ENCODE measurements at places on chromosomes 7 and 10.

- DNase-seq: no peak
Measured at GRCh38 chr7:92769394-92769699, 67.0 kb downstream of the CDK6 start.

- no peak for DNase-seq
Measured at GRCh38 chr7:141161550-141162535, 88.0 kb downstream of the TMEM178B start.

GRCh38 chr10:131897297-131897899 lies 3.4 kb upstream of the PPP2R2D start:
- no peak for DNase-seq

DNA sequence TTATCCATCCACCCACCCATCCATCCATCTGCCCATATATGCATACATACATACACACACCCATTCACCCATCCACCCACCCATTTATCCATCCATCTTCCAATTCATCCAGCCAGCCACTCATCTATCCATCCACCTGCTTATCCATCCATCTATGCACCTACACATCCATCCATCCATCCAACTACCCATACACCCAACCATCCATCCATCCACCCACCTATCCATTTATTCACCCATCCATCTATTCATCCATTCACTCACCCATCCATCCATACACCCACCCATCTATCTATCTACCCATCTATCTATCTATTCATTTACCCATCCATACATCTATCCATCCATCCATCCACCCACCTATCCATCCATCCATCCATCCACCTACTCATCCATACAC lies 17.3 kb downstream of the TMEM72 start:
- DNase-seq: no peak

DNA sequence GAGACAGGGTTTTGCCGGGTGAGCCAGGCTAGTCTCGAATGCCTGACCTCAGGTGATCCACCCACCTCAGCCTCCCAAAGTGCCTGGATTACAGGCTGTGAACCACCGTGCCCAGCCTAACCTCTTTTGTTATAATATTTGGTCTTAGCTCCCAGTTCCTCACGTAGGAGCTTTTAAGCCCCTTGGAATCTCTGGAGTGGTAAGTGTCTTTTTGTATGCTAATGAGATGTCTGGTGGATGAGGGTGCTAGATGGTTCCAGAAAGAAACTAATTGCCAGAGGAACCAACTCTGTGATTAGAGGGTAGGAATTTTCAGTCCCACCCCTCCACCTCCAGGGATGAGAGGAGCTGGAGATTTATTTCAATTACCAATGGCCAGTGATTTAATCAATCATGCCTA lies 5.3 kb upstream of the ARPC1A start:
- DNase-seq: no peak

DNA sequence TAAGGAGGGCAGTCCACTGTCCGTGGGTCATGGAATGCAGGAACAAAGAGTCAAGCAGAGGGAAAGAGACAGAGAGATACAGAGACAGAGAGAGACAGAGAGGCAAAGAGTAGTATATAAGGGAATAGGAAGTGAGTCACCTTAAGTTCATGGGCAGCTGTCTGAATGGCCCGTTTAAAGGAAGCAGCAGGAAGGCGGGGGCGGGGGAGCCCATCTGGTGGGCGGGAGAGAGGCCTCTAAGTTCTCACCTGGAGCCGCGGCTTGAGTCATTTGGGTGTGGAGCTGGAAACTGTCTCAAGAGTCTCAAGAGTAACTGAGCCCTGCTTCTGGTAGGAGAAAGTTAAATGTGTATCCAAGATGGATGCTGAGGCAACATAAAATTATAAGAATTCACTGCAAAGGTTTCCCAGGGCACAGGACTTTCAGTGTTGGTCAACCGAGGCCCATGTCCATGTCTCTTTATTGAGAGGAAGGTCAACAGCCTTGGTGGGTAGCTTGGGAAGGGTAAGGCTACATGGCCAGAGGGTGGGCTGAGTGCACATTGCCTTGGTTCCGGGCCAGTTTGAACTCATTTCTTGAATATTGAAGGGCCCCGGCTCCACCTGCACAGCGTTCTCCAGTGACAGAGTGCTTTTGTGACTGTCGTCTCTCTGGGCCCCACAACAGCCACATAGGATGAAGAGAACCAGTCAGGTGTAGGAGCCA lies 85.5 kb upstream of the CACUL1 start:
- DNase-seq: no peak

DNA sequence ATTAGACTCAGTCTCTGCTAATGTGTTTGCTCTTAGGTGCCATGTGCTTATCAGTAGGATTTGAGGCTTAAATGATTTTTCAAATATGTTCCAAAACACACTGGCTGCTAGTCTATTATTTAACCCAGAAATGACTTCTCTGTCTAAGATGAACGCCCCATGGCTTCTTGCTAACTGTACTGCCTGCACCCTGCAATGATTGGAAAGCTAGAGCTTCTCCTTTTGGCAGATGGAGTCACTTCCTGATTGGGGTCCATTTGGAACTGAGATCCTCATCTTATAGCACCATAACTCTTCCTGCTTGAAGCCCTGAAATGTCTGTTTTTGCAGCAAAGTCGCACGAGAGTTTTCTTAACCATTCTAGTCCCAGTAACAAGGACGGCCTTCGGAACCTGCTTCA lies 186.5 kb upstream of the ADO start:
- no peak for DNase-seq

GRCh38 chr7:46446151-46446550 lies 525.1 kb upstream of the IGFBP3 start:
- no peak for DNase-seq

DNA sequence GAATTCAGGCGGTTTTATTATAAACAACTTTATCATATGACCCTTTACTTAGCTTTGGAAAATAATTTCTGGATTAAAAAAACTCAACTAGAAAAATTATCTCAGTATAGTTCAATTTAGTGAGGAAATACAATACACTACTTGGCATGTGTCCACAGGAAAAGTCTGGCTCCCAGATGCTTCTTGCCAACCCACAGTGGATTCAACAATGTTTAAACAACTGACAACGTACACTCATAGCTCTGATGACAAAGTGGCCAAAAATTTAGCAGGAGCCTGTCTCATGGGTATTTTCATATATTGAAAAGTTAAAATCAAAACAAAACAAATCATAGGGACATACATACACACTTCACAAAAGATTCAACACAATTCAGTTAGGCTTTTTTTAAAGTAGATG lies 158.8 kb downstream of the SKAP2 start:
- DNase-seq: no peak

GRCh38 chr7:73978661-73979563 lies 49.1 kb upstream of the ELN start:
- no peak for DNase-seq

- DNase-seq: no peak
Measured at GRCh38 chr7:100077205-100077604, 4.3 kb downstream of the ZNF3 start.

- no peak for DNase-seq
Measured at GRCh38 chr10:33341637-33342036, 7.2 kb upstream of the NRP1 start.

GRCh38 chr10:75335191-75335590 lies 66.4 kb downstream of the ZNF503 start:
- DNase-seq: no peak

DNA sequence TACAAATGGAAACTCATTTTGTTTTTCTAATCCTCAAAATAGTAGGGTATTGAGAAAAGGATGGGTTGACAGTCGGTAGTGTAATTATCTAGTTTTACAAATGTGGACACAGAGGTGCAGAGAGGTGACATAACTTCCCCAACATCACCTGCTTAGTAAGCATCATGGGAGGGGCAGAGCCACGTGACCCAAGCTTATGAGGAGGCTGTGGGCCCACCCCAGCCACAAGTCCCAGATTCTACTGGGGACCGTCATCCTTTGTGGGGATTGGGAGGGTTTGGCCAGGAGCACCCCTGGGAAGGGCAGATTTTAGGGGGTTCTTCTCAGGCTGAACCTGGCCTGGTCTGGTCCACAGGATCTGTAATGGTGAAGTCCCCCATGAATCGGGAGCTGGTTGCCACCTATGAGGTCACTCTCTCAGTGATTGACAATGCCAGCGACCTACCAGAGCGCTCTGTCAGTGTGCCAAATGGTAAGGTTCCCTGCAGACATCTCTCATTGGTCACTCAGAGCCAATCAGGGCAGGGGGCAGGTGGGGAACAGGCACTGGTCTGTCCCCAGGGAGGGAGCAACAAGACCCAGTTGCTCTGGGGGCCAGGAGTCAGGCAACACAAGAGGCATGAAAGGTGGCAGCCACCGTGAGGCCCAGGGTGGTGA lies 23.6 kb upstream of the VSIR start:
- no peak for DNase-seq

GRCh38 chr10:88728107-88728763 lies 22.2 kb downstream of the LIPK start:
- DNase-seq: no peak

GRCh38 chr7:51785876-51786275 lies 469.3 kb upstream of the COBL start:
- no peak for DNase-seq

- DNase-seq: no peak
Measured at GRCh38 chr7:5139998-5140397, 50.0 kb upstream of the WIPI2 start.

GRCh38 chr10:52517012-52517411 lies 202.9 kb downstream of the DKK1 start:
- no peak for DNase-seq

- DNase-seq: no peak
Measured at GRCh38 chr10:12350167-12350872, 973 bp downstream of the CAMK1D start.

DNA sequence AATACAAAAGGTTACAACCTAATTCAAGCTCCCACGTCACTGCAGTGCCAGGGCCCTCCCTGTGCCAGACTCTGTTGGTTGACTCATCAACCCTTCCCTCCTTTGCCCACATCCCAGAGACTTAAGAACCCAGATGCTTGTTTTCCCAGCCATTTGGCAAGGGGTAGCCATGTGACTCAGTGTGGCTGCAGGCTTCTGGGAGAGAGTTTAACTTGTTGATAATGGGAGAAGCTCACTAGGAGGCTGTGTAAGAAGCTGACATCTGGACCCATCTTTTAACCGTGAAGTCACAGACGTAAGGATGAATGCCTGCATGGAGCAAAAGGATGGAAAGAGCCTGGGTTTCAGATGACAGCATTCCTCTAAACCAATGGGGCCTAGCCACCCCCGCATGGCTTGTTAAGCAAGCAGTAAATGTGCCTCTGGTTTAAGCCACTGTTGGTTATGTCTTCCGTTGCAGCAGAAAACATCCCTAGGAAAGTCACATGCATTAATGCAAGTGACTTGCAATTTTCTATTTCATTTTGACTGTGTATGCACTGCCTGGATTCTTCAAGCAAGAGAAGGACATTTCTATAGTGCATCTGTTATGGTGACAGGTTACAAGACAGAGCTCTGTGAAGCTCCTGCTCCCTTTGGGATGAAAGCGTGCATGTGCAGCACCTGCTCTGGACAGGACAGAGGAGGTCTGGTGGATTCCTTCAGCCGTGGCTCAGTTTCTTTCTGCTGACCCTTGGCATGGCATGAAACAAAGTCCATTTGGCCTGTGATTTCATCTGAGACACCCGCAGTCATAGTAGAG lies 57.5 kb upstream of the CREB5 start:
- no peak for DNase-seq

DNA sequence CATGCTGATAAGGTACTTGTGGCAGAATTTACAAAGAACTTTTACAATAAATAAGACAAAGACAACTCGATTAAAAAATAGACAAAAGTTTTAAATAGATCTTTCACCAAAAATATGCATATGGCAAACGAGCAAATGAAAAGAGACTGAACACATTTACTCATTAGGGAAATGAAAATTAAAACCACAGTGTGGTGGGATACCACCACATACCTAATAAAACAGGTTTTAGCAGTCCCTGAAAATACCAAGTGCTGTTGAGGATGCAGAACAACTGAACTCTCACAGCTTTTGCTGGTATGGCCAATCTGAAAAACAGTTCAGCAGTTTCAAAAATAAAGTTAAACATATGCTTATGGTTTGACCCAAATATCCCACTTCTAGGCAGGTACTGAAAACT lies 205.4 kb upstream of the ADO start:
- no peak for DNase-seq

GRCh38 chr10:113961182-113962031 lies 82.3 kb upstream of the ADRB1 start:
- no peak for DNase-seq

DNA sequence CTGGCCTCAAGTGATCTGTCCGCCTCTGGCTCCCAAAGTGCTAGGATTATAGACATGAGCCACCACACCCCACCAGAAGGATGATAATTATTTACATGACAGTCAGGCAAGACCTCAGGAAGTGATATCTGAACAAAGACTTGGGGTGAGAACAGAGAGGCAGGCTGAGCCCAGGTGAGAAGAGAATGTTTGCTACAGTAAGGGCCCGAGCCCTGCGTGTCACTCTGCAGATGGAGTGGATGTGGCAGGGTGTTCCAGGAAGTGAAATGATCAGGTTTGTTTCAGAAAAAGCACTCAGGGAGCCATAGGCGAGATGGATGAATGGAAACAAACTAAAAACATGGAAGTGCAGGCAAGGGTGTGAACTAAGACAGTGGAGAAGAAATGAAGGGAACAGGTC lies 22.2 kb downstream of the SFMBT2 start:
- no peak for DNase-seq

DNA sequence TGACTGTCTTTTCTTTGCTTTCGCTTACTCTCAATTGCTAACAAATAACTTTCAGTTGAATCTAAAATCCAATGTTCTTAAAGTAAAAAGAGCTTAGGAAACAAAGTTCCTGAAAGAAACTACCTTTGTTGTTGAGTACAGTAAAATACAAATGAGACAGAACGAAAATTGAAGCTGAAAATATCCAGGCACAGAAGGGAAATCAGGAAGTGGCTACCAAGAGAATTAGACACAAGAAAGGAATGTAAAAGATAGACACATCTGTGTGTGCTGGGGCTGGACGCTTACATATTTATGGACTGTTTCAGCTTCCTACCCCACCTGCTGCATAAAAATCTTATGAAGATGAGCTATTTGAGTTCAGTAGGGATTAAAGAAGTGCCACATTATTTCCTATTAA lies 161.7 kb upstream of the PLXDC2 start:
- no peak for DNase-seq

GRCh38 chr7:102318482-102318971 lies 31.9 kb downstream of the SH2B2 start:
- no peak for DNase-seq

DNA sequence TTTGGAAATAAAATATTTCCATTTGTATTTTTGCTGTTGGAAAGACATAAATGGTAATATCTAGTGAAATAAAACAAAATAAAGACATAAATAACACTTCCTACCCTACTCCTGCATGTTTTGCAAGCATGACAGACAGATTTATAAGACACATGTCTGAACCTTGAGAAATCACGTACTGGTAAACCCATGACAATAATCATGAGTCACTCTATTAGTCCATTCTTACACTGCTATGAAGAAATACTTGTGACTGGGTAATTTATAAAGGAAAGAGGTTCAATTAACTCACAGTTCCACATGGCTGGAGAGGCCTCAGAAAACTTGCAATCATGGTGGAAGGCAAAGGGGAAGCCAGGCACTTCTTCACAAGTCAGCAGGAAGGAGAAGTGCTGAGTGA lies 942.2 kb downstream of the REEP3 start:
- no peak for DNase-seq

Measured in esophagus squamous epithelium (tissue), 5 donors.